Spinal cord (tissue), 10 donors: ENCODE measurements at places on chromosomes 6 and 20. TPM values are rescaled to one million over a fixed set of nuclear protein-coding genes. Genes with fewer than 3 reads are reported as not detected.

Gene TAAR6
- total RNA-seq: not detected

Gene RIMS4
- total RNA-seq: 12.4 TPM

Gene ZNF311
- total RNA-seq: 3.1 TPM

Gene TRPC4AP
- total RNA-seq: 35.8 TPM

Gene DHX35
- total RNA-seq: 14.8 TPM

Gene VSX1
- total RNA-seq: 0.11 TPM

Gene DDO
- 0.44 TPM for total RNA-seq

Gene DNPH1
- total RNA-seq: 70.6 TPM

Gene CALHM6
- 8.5 TPM for total RNA-seq
